ENCODE measurements at places on chromosomes 2 and 18.

GRCh38 chr2:1421731-1422130 lies 8.5 kb downstream of the TPO start:
- DNase-seq: no peak

DNA sequence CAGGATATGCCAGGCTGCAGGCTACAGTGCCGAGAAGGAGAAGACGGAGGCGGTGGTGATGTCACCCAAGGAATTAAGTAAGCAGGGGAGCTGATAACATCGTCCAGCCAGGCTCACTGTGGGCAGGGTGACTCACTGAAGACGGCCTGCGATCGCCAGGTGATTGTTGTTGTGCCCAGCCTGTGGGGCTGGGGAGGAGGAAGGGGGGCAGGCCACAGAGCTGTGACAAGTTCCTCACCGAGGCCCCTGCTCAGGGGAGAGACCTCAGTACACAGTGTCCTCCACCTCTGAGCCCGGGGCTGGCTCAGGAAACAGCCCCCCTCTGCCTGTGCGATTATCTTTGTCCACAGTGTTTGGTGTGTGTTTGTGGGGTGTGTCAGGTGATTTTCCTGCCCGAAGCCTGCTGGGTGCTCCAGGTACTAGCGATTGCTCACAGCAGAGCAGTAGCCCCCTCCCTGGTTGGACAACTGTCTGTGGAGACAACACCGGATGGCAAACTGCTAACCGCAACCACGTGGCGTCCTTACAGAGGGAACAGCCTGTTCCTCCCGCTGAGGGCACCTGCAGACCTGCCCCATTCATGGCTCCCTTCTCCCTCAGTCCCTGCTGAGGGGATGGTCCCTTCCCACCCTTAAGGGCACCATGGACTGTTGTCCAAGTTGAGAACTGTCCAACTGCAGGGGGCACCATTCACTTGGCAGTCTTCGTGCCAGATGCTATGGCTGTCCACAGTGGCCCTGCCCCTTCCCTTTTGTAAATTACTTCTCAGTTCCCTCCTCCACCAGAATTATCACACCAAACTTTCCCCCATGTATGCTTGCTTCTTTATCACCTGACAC lies 95.1 kb downstream of the ZFP36L2 start:
- peak; percentile 86 for DNase-seq

- DNase-seq: no peak
These were observed 801.7 kb upstream of the ID2 start for GRCh38 chr2:7880126-7880525.

DNA sequence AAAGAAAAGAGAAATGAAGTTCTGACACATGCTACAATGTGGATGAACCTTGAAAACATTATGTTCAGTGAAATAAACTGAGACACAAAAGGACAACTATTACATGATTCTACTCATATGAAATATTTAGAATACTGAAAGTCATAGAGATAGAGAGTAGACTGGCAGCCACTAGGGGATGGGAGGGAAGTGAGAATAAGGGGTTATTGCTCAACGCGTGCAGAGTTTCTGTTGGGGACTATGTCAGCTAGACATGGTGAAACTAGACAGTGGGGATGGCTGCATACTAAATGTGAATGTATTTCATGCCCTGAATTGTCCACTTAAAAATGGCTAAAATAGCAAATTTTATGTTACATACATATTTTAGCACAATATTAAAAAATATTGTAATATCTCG lies 108.7 kb upstream of the ATL2 start:
- no peak for DNase-seq

GRCh38 chr2:144671695-144672455 lies 152.0 kb upstream of the ZEB2 start:
- DNase-seq: no peak

DNA sequence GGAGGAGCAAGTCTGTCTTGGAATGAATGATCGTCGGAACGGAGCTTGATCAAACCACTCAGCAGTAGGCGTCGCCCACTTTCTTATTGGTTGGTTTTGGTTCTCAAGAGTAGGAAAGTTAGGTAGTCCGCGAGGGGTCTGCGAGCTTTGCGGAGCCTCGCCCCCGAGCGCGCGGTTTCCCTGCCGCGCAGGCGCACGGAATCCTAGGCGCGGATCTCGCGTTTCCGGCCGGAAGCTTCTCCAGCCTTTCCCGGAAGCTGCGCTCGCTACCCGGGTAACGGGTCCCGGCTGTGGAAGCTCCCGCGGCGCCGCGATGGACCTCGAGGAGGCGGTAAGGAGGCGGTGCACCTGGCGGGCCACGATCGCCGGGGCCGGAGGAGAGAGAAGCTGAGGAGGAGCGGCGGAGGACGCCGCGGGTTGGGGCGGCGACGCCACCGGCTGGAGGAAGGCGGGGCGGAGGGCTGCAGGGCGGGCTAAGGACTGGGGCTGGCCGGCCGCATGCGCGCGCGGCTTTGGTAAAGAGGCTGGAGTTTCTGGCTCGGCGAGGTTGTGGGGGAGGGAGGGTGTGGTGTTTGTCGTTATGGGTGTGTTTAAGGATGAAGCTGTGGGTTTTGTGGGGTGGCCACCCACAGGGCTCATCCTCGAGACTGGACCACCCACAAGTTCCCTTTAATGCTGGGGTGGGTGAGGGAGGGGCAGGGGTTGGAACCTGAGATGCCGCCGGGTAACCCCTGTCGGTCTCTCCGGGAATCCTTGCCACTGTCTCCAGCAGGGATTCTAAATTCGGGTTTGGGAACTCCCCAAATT lies at the start of gene TAF1B:
TAF1B (plus strand) TSS at position 246 of the 807 bp plus-strand sequence; CDS start at position 314, 68 bp downstream.
- peak; percentile 94 for DNase-seq

GRCh38 chr18:9762526-9762925 lies 54.4 kb downstream of the RAB31 start:
- DNase-seq: no peak

DNA sequence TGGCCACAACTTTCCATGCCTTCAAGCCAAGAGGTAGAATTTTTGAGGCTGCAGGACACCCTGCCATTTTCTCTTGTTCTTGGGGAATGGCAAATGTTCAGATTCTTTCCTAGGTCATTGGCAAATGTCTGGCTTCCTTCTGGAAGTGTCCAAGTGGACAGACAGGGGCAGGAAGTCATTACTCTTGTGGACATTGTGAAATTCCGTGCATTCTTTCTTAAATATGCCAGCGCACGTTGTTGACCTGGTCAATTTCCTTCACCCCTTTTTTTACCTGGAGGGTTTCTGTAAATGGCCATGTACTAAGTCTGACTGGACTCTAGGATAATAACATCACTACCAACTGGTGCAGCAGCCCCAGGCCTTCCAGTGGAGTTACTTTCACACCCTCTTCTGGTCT lies 13.9 kb downstream of the ASB18 start:
- DNase-seq: no peak

- DNase-seq: no peak
These were observed 237.3 kb downstream of the LTBP1 start for GRCh38 chr2:33184041-33184440.

DNA sequence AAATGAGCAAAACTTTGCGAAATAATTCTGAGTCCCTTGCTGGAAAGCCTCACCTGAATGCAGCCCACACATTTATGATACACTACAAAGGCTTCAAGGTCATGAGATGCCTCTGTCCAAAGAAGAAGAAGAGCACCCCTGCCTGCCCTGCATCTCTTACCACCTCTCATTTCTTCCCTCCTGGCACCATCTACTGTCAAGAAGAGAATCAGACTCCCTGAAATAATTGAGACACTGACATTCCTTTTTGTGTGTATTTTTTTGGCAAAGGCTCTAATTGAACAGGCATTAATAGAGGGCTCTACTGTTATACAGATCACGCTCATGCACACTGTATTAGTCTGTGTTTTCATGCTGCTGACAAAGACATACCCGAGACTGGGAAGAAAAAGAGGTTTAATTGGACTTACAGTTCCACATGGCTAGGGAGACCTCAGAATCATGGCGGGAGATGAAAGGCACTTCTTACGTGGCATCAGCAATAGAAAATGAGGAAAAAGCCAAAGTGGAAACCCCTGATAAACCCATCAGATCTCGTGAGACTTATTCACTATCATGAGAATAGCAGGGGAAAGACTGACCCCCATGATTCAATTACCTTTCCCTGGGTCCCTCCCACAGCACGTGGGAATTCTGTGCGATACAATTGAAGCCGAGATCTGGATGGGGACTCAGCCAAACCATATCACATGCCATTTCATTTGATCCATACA lies 176.3 kb downstream of the ALPK2 start:
- DNase-seq: peak; percentile 26

DNA sequence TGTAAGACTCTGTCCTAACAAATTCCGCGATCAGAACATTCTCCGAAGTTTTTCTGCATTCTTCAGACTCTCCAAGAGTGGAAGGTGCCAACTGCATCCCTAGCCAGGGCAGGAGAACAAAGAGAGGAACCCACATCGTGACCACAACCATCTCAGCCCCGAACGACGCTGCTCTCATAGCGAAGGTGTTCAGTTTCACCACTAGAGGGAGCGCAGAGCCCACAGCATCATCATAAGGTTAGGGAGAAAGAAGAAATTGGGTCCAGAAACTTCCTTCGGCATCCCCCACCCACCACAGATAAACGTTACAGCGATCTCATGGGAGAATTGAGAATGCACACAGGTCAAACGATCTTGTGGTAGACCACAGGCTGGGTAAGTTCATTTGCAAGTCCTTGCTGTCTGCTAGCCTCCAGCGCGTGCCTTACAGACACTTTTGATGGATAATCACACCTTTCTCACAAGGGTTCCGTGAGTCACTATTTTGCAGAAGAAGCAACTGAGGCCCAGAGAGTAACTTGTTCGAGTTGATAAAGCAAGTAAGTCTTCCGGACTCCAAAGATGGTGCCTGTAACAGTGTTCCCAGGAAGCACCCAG lies 53.7 kb upstream of the ARL4C start:
- DNase-seq: peak; percentile 87

- DNase-seq: no peak
These were observed 172.7 kb downstream of the SH3RF3 start for GRCh38 chr2:109301746-109302145.

GRCh38 chr18:63617915-63618234 lies 26.2 kb downstream of the SERPINB4 start:
- no peak for DNase-seq

DNA sequence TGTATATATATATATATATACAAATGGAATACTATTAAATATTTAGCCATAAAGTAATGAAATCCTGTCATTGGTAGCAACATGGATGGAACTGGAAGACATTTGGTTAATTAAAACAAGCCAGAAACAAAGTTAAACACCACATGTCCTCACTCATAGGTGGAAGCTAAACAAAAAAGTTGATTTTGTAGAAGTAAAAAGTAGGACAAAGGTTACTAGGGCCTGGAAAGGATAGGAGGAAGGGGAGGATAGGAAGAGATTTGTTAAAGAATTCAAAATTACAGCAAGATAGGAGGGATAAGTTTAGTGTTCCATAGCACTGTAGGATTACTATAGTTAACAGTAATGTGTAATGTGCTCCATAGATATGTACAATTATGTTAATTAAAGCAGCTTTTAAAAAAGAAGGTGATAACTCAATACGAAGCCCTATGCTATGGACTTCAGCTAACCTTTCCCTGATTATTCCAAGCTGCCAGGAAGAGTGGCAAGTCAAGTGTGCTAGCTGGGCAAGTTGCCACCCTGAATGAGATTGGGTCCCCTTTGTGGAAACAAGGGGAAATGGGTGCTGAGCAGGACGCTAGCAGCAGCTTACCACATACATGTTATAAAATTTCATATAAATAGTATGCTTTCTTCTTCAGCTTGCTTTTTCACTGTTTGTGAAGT lies 12.3 kb downstream of the MERTK start:
- no peak for DNase-seq
